Activated naive CD4-positive, alpha-beta T cell treated with Interleukin-2 at 50 U/mL for 16 hours (primary cell): ENCODE measurements at places on chromosomes 4 and X.

DNA sequence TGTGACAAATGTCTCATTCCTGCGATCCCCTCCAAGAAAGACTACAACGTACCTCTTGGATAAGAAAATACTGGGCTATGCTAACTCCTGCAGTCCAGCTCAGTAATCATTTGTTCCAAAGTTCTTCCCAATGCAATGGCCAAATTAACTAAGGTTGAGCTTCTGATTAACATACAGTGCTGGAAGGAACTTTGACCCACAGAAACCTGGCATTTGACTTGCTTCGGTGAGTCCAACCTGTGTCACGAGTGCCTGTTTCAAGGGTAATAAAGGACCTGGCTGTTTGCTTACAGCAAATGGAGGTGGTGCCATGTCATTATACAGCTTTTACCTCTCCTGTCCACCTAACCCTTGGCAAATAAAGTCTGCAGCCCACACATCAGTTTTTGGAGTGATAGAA is 83.2 kb downstream of the RBM47 start:
- DNase-seq: no peak

DNA sequence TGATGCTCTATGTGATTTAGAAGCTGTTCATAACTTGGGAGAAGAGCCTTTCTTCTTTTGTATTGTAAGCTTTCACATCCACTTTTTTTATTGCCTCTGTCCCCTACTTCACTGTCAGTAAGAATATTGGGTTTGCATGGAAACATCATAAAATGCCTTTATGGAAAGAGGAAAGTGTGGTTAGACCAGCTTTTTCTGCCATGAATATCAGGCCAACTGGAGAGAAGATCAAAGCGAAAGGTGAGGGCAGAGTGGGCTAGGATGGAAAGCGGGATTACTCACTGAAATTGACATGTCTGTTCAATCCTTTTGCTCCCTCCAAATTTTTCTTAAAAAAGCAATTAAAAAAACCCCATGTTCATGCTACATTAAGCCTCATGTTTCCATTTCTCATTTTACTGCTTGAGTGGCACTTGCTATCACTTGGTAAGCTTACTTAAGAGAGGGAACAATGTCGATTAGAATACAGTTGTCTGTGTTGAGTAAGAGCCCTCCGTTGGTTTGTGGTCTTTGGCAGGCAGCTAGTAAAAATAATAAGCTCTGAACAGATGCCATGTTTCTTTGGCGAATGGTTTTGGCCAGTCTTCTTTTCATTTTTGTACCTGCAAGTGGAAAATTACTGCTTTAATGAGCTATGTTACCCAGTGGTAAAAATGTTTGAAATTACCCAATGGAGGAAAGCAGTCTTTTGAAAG is 35.9 kb downstream of the SUPT20HL1 start:
- no peak for DNase-seq

DNA sequence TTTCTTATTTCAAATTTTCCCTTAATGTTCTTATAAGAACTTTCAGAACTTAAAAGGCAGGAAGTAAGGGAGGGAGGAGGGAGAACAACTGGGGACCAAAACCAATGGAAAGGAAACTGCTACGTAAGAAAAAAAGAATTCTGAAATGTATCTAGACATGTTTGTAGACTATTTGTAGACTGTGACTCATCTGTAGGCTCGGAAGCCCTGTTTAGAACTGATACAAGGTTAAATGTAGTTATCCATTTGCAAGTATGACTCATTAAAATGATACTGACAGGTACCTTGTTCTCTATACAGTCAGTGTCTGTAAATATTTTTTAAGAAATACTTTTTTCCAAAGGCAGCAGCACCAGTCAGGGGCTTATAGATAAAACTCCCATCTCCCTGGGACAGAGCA is 202.0 kb downstream of the DHX15 start:
- DNase-seq: no peak

DNA sequence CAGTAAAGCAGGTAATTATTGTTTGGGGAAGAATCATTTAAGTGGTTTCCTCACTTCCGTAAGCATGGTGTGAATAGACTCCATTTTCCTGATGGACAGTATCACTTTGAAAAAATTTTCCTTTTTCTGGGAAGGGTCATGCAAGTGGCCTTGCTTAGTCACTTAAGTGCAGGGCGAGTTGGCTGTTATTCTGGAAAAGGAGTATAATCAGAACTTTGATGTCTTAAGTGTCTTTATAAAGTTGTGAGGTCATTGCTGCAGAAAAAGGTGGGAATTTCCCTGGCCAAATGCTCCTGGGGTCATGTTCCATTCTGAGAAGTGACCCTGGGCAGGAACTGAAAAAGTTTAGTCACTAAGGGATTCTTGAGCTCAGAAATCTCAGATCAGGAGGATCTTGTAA is 146.1 kb upstream of the OTUD4 start:
- DNase-seq: no peak

DNA sequence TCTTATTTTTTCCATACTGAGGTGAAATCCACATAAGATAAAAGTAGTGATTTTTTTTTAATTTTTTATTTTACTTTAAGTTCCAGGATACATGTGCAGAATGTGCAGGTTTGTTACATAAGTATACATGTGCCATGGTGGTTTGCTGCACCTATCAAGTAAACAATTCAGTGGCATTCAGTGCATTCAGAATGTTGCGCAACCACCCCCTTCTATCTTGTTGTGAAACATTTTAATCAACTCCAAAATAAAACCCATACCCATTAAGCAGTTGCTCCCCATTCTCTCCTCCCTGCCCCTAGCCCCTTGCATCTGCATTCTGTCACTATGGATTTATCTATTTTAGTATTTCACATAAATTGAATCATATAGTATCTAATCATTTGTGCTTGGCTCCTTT is 121.2 kb downstream of the KLHL13 start:
- no peak for DNase-seq

DNA sequence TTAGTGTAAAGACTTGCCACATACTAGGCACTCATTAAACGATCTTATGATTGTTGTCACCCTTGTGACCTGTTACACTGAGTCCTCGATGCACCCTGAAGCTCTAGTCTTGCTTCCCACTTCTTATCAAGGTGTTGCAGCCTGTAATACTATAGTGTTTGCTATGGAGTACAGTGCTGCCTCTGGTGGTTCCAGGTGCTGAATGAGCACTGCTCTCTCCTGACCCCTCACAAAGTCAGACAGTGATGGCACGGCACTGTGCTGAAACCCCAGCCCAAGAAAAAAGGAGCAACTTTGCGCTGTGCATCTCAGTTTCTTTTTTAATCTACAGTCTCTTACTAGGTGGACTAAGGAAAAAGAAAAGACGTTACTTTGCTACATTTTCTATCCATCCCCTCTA is 106.3 kb downstream of the GC start:
- no peak for DNase-seq

DNA sequence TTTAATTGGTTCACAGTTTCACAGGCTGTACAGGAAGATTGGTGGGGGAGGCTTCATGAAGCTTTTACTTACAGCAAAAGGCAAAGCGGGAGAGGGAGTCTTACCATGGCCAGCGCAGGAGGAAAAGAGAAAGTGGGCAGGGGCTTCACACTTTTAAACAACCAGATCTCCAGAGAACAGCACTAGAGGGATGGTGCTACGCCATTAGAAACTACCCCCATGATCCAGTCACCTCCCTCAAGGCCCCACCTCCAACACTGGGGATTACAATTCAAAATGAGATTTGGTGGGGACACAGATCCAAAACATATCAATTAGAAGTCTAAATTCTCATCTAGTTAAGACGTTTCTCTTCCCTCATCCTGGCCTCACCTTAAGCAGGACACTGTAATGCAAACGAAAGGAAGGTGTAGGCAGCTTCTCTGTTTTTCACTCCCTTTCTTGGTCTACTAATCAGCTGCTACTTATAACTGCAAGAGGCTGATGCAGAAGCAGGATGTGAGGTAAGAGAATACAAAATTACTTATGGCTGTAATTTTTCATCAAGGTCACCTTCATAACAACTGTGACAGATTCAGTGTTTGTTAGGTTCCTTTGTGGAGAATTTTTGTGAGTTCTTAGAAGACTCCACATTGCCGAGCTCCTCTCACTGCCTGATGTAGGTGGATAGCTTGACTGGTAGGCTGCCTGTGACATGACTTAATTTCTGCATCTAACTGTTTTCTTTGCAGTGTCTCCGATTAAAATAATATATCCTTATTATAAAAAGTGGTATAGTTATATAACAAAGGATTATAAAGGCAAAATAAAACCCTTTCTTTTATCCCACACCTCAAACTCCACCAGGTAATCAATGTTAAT is 255.1 kb downstream of the IL15 start:
- no peak for DNase-seq

DNA sequence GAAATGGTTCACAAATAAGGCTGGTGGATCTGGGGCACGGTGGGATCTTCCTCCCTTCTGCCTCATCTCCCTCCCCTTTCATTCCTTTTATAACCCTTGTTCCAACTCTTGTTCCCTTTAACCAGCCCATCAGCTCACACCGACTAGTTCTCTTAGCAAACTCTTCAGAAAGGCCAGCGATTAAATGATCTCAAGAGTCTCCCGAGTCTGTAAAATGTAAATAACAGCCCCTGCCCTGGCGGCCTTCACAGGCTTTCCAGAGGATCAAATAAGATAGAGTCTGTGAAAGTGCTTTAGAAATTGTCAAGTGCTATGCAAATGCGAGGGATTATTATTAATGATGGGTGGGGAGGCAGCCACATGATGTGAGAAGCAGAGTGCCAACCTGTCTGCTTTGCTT is 27.1 kb downstream of the TSC22D3 start:
- DNase-seq: no peak
